Stimulated activated CD8-positive, alpha-beta memory T cell treated with anti-CD3 and anti-CD28 coated beads, Interleukin-2, amount 100 ng/mL, for 48 hours (primary cell): ENCODE measurements at places on chromosomes 5 and 9.

GRCh38 chr9:121485623-121486022 lies 14.0 kb downstream of the GGTA1 start:
- no peak for DNase-seq

- DNase-seq: no peak
Measured at GRCh38 chr9:125515281-125515680, 191.7 kb downstream of the MAPKAP1 start.

DNA sequence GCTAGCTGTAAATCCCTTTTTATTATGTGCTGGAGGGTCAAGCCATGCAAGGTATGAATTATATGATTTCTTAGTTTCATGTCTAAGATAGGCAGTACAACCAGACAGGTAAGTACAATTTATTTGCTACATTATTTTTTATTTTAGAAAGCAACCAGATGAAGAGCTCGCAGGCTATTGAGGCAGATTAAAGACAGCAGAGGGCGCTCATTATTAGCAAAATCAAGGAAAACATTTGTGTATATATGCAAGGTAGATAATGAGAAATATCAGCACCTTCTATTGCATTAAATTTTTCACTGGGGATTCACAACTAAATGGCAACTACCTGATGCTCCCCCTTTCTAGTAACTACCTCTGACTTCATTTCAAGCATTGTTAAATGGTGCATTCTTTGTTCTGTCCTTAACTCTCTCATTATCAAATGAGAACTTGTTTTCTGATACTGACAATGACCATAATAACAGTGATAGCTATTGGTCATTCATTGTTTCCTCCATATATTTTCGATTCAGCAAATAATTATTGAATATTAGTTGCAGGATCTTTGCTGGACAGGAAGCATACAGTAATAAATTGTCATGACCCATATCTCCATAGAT lies 8.6 kb downstream of the SCGB3A2 start:
- no peak for DNase-seq

- no peak for DNase-seq
Measured at GRCh38 chr9:3433066-3433465, 92.7 kb downstream of the RFX3 start.

GRCh38 chr9:76379494-76379893 lies 14.7 kb downstream of the RFK start:
- no peak for DNase-seq

- no peak for DNase-seq
Measured at GRCh38 chr5:135391116-135391868, 7.7 kb downstream of the MACROH2A1 start.

DNA sequence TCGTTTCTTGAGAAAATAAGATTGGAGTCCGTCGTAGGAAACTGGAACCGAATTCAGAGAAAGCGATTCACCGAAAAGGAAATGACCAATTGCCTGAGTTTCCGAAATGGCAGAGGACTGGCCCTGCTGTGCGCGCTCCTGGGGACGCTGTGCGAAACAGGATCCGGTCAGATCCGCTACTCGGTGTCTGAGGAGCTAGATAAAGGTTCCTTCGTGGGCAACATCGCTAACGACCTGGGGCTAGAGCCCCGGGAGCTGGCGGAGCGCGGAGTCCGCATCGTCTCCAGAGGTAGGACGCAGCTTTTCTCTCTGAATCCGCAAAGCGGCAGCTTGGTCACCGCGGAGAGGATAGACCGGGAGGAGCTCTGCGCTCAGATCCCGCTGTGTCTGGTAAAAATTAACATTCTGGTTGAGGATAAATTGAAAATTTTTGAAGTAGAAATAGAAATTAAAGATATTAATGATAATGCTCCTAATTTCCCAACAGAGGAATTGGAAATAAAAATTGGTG lies 379 bp downstream of the PCDHGA3 start:
- no peak for DNase-seq

DNA sequence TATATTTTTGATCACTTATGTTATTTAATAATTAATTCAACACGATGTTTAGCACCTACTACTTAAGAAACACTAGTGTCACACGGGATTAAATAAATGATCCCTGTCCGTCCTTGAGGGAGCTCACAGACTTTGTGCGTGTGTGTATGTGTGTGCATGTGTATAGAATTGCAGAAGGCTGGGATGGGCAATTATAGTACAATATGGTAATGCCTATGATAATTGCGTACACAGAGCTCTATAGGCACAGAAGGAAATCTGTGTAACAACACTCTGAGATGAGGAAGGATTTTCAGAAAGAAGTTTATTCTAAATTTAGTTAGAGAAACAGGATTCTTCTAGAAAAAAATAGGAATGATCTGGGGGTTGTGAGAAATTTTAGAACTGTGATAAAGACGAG lies 76.9 kb downstream of the CDH12 start:
- no peak for DNase-seq

GRCh38 chr5:175680020-175680419 lies 22.1 kb downstream of the HRH2 start:
- no peak for DNase-seq
